H7 (cell line): ENCODE measurements at places on chromosomes 5 and 9. TPM values are rescaled to one million over a fixed set of nuclear protein-coding genes. Genes with fewer than 3 reads are reported as not detected.

GADD45G gene
- 3.7 and 7.5 TPM in 2 replicates for total RNA-seq

DNA sequence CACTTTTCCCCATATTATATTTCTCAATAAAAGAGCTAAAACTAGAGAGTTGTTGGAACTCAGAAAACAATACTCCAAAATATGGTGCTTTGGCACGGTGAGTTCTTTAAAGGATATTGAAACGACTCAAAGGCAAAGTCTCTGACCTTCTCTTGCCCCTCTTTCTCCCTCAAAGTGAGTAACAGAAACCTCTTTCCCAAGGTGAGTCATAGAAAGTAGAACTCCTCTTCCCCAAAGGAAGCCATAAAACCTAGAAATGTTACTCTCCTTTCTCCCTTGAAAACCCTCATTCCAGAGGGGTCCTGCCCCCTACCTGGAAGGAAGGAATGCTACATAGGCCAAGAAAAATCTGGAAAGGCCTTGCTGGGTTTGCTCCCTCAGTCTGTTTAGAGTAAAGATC, 47.5 kb downstream of the RAPGEF6 start:
- no peak for DNase-seq

GRCh38 chr9:27145143-27145542, 36.1 kb downstream of the TEK start:
- no peak for DNase-seq

PRUNE2 gene
- total RNA-seq = 1.7 and 3.3 TPM in 2 replicates
